ENCODE measurements at places on chromosomes 3 and 15. TPM values are rescaled to one million over a fixed set of nuclear protein-coding genes. Genes with fewer than 3 reads are reported as not detected.

MITF gene
- 5.5 TPM for total RNA-seq

COL8A1 gene
- 1.1 TPM for total RNA-seq

SPTSSB gene
- not detected for total RNA-seq

ARPP21 gene
- total RNA-seq, result 0.87 TPM

ATP10A gene
- total RNA-seq, result 22.8 TPM

CIDEC gene
- total RNA-seq, result 1.6 TPM

CMTM8 gene
- total RNA-seq, result 6.8 TPM

SLC51A gene
- 27.2 TPM for total RNA-seq

GABRR3 gene
- 0.55 TPM for total RNA-seq

CDC25A gene
- total RNA-seq, result 46.3 TPM

NEK10 gene
- 56.9 TPM for total RNA-seq

ZNF502 gene
- total RNA-seq, result 10.8 TPM

IL20RB gene
- 2.0 TPM for total RNA-seq

SMCO1 gene
- 0.25 TPM for total RNA-seq

ATP13A5 gene
- total RNA-seq, result 0.25 TPM

DYNC1LI1 gene
- 61.3 TPM for total RNA-seq

TIMP4 gene
- total RNA-seq, result 3.3 TPM

FAM81A gene
- 5.1 TPM for total RNA-seq

RAD54L2 gene
- 40.6 TPM for total RNA-seq

HIGD2B gene
- 2.4 TPM for total RNA-seq

GOLGA8J gene
- 5.1 TPM for total RNA-seq

All from testis (tissue), 5 donors.